ENCODE measurements at places on chromosomes 3 and 15.

GRCh38 chr3:196287090-196287439 is 461 bp downstream of the PCYT1A start:
- peak; percentile 2 for DNase-seq

DNA sequence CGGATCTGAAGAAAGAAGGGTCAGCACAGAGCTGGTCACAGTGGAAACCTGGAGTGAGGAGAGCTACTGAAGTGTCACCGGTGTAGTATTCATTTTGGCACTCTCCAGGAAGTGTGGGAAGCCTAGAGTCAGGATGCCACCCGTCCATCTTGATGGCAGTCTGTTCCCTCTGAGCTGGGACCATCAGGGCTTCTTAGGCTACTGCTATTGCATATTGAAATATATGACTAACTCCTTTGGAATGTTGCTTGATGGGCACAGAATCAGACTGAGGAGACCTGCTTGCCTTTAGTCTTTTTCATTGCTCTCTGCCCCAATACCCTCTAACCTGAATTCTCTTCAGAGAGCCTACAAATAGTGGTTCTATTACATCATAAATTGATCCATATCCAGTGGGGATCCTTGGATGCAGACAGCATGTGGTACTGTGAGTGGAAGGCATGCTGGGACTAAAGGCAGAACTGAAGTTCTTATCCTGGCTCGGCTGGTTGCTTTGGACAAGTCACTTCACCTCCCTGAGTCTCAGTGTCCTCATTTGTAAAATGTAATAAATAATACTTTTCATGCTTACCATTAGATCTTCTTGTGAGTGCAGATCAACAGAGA is 143.5 kb downstream of the PDE8A start:
- no peak for DNase-seq

GRCh38 chr3:141170678-141171295 is 60.8 kb upstream of the PXYLP1 start:
- no peak for DNase-seq

DNA sequence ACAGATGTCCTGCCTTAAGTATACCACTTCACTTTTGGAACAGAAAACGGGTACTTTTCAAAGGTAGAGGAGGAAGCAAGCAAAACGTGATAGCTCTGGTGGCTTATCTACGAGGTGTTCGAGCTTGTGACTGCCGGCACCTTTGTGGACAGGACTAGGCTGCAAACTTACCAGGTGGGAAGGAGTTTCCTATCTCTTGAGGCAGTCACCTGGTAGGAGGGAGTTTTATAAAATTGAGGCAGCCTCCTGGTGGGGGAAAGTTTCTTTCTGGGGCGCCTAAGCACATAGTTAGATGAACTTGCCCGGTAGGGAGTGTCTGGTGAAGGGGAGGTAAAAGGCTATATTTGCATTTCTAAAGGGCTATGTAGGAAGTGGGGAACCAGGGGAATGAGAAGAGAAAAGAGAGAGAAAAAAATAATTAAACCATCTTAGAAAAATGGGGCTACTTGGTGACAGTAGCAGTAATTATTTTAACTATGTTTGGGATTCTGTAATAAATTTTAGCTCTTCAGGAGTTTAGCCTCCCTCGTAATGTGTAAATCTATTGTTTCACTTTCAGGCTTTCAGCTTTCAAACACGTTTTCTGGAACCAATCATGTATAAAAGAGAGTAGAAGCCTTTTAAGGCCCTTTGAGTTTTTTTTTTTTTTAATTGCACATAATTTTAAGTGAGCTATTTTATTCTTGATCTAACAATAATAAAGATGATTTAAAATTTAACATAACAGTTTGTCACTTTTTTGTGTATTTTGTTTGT is 131.0 kb downstream of the IL5RA start:
- no peak for DNase-seq

- no peak for DNase-seq
Observed at GRCh38 chr3:131543714-131544113, 40.9 kb upstream of the MRPL3 start.

- no peak for DNase-seq
Observed at GRCh38 chr3:58383904-58384303, 49.7 kb downstream of the PDHB start.

- DNase-seq, result no peak
Observed at GRCh38 chr3:134636406-134636805, 14.4 kb downstream of the KY start.

DNA sequence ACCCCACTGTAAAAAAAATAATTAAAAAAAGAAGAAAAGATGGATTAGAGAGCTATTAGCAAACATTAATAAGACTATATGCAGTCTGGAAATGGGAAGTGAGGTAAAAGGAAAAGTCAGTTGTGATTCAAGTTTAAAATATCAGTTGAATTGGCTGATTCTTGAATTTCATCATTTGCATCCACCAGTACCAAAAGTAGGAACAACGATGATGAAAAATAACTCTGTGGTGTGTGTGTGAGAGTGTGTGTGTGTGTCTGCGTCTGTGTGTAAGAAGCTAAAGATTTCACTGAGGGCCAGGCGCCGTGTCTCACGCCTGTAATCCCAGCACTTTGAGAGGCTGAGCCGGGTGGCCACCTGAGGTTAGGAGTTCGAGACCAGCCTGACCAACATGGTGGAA is 56.0 kb upstream of the SLC4A7 start:
- no peak for DNase-seq

DNA sequence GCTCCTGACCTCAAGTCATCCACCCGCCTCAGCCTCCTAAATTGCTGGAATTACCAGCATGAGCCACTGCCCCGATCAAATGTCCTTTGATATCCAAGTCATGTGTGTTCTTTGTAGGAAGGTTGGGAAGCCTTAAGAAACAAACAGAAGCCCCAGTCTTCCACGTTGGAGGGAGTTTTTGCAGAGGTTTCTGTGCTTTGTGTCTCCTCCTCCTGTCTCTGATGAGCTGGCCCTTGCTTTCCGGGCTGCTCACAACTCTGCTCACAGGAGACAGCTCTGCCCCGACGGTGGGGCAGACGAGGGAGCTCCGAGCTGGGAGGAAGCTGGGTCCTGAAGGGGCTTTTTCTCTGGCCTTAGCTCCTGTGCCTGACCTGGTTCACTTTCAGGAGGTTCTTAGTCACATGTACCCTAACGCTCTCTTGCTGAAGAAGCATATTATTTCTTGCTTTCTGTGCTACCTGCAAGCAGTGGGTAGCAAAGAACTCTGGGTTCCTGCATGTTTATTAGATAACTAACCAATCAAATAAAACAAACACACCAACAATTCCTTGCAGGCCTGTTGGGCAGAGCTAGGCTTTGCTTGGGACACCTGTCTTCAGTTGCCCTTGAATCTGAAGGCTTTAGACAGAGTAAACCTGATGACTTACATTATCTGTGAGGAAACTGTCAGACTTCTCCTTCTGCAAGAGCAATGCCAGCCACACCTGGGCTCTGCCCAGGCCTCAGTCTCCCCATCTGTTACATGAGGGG is 52.6 kb upstream of the SMAD6 start:
- DNase-seq, result no peak

GRCh38 chr15:50135031-50135551 is 16.1 kb upstream of the ATP8B4 start:
- DNase-seq, result no peak

- DNase-seq, result no peak
Observed at GRCh38 chr3:145971186-145971585, 189.8 kb downstream of the PLOD2 start.

DNA sequence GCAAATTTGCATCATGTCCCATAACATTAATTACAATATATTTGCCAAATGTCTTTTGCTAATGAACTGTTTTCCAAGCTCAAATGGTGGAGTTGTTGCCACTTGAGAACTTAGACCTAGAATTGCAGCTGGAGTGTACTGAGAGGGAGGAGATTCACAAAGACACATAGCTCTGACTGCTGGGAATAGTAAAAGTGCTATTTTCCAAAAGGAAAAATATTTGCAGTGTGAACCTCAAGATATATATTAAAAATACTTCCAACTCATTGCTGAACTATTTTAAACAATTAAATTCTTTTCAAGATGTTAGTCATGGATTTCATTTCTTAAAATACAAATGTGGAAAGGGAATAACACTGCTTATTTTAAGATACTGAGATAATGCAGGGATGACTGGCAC is 666.8 kb upstream of the ARPP21 start:
- no peak for DNase-seq

- no peak for DNase-seq
Observed at GRCh38 chr3:171809861-171810628, at the start of gene PLD1. PLD1 (minus strand) TSS chr3:171810483; CDS start chr3:171738051, 72,432 bp downstream.

GRCh38 chr3:69542805-69543429 is 157.0 kb upstream of the FRMD4B start:
- DNase-seq, result no peak

GRCh38 chr15:59306520-59307164 is 66.0 kb downstream of the MYO1E start:
- no peak for DNase-seq

DNA sequence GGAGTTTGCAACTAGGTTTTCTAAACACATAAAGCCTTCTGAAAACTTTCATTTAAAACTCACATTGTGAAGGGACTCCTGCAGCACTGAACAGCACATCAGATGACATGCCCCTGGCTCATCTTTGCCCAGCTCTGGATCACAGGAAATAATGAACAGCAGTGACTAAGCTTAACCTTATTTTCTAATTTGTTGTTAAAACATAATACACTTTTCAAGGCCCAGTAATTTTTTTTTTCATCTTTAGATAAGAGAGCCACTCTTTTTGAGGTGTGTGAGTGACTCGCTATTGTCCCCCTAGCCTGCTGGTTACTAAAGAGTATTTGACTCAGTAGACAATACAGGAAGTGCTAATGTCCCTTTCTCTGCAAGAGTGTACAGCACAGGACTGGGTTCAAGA is 204.0 kb downstream of the OSBPL10 start:
- no peak for DNase-seq

GRCh38 chr15:50890751-50891150 is 17.7 kb upstream of the AP4E1 start:
- no peak for DNase-seq

GRCh38 chr15:40933517-40933902 is 4.4 kb downstream of the DLL4 start:
- no peak for DNase-seq

DNA sequence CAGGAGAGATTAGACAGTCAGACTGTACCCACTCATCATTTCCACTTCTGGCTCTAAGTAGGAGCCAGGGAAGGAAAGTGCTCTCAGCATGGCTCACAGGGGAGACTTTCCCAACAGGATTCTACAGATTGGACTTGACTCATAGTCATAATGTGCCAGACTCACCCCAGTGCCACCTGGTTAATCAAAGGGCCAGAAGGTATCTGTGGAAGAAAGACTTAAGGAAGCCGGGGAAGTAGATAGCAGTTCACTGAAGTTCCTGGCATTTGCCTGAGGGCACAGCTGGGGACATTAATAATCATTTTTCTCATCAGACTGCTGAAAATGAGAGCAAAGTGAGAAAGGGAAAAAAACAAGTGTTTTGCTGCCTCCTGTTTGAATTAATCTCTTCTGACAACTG is 717.5 kb downstream of the TUSC7 start:
- no peak for DNase-seq

Measured in stimulated activated CD8-positive, alpha-beta memory T cell treated with anti-CD3 and anti-CD28 coated beads, Interleukin-4, amount 100 ng/mL, for 1 hour (primary cell).